ENCODE measurements at places on chromosomes 2 and 18. TPM values are rescaled to one million over a fixed set of nuclear protein-coding genes. Genes with fewer than 3 reads are reported as not detected.

The CACNB4 gene
- not detected for polyA plus RNA-seq

The APCDD1 gene
- not detected for polyA plus RNA-seq

The OLA1 gene
- 95.7 TPM for polyA plus RNA-seq

DNA sequence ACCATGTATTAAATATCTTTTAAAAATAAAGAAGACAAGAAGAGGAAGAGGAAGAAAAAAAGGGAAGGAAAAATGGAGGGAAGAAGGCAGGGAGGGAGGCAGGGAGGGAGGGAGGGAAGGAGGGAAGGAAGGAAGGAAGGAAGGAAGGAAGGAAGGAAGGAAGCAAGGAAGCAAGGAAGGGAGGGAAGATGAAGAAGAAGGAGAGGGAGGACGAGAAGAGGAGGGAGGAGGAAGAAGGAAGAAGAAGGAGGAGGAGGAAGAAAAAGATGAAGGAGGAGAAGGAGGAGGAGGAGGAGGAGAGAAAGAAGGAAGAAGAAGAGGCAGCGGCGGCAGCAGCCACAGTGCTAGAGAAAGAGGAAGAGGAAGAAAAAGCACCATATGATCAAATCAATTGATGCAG lies 189.6 kb downstream of the EXOC6B start:
- H3K36me3 ChIP-seq = no peaks in the 10 kb centered on the region
- no peaks in the 10 kb centered on the region for H3K27me3 ChIP-seq
- no peak overlapping the region for H3K27ac ChIP-seq
- H3K4me1 ChIP-seq = no peaks in the 10 kb centered on the region
- no peak for DNase-seq

DNA sequence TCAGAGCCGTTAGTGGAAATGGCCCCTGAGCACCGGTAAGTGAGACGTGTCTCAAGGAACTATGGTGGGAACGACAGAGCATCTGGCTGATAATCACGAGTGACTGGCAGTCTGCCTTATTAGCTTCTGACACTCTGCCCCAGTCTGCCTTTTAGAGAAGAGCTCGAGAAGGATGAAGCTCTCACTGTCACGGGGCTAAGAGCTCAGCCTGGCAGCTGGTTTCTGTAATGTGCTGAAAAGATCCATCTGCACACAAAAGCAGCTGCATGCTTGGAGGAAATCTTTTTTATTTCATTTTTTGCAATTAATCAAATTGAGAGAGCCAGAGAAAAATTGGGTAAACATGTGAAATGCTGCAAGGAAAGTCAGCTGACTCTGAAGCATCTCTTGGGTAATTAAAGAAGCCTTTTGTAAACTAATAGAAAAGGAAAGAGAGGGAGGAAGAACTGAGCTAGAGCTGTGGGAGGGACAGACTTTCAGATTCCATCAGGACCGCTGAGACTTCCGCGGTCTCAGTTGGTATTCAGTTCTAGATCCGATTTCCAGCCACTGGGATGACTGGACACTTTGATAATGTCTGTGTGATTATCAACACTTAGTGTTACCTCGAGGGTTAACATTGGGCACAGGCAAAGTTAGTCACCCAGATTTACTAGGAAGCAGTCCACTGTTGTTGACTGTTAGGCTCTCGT lies 24.4 kb downstream of the MBP start:
- peak overlapping the region; percentile 76 for H3K4me3 ChIP-seq
- H3K36me3 ChIP-seq = peaks cover 53% of the 10 kb centered on the region
- H3K4me1 ChIP-seq = peaks cover 99% of the 10 kb centered on the region
- peaks cover 34% of the 10 kb centered on the region for H3K27me3 ChIP-seq

DNA sequence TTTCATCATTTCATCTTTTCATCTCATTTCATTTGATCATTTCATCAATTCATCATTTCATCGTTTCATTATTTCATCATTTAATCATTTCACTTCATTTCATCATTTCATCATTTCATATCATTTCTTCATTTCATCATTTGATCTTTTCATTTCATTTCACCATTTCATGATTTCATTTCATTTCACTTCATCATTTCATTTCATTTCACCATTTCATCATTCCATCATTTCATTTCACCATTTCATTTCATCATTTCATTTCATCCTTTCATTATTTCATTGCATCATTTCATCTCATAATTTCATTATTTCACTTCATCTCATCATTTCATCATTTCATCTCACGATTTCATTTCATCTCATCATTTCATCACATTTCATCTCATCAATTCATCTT lies 127.8 kb downstream of the ANKRD30BL start:
- no peaks in the 10 kb centered on the region for H3K36me3 ChIP-seq
- H3K27me3 ChIP-seq = peaks cover 5% of the 10 kb centered on the region
- no peaks in the 10 kb centered on the region for H3K4me1 ChIP-seq
- H3K4me3 ChIP-seq = no peak overlapping the region
- H3K27ac ChIP-seq = no peak overlapping the region

DNA sequence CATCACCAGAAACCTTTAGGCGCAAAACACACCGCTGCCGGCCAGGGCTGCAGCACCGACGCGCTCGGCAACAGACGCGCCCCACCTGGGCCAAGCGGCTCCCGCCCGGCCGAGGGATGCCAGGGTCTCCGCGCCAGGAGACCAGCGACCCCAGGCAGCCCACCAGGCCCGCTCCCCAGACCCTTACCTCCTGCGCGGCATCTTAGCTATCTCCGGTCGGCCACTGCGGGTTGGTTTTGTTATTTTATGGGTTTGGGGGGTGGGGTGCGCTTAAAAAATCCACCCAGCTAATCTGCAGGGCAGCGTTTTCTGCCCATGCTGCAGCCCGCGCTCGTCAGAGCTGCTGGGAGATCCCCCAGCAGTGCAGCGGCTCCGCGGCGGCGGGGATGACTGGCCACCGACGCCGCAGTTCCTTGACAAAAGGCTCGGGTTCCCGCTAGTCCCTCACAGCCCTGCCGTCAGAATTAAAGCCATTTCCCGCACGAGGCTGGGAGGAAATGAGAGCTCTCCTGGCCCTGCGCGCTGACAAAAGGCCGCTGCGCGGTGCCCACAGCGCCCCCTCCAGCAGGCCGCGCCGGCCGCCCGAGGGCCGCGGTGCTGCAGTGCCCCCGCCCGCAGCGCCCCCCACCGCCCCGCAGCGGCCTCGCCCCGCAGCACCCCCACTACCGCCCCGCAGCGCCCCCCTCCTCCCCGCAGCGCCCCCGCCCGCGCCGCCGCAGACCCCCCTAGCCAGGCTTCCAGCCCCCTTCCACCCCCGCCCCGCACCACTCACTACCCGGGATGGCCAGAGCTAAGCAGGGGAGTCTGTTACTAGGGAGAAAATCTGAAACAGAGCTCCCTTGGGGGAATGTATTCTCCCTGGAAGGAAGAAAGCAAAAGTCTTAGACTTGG lies at the start of gene ADD2:
Gene ADD2 (minus strand): TSS at position 502 of the 891 bp plus-strand sequence. CDS start 61,792 bp downstream, outside the sequence.
- no peak within 1 kb of the TSS for H3K27ac ChIP-seq
- no peaks in the 10 kb centered on the region for H3K36me3 ChIP-seq
- peak; percentile 22 for DNase-seq
- peaks cover 15% of the 10 kb centered on the region for H3K4me1 ChIP-seq
- peaks cover 20% of the 10 kb centered on the region for H3K27me3 ChIP-seq

GRCh38 chr2:134408791-134409190 lies 154.9 kb downstream of the MGAT5 start:
- no peak overlapping the region for H3K4me3 ChIP-seq
- H3K27me3 ChIP-seq = no peaks in the 10 kb centered on the region
- H3K36me3 ChIP-seq = peaks cover 22% of the 10 kb centered on the region
- H3K27ac ChIP-seq = no peak overlapping the region
- no peak for DNase-seq

- H3K36me3 ChIP-seq = no peaks in the 10 kb centered on the region
- H3K27me3 ChIP-seq = peaks cover 1% of the 10 kb centered on the region
- DNase-seq = no peak
- no peak overlapping the region for H3K4me3 ChIP-seq
- H3K4me1 ChIP-seq = no peaks in the 10 kb centered on the region
Measured at GRCh38 chr2:15684161-15685039, 92.7 kb downstream of the DDX1 start.

DNA sequence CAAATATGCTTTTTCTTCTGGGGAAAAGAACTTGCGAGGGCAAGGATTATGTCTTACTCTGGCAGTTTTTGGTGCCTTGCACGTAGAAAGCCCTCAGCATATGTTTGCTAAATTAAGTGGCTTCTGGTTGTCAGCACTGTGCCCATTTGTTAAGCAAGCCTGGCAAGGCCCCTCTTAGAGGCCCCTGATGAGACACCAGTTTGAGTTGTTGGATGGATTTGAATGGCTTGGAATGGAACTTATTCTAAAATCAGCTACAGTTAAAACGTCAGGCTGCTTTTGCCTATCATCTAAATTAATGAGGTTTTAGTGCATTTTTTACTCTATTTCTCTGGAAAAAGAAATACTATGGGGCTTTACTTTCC lies 28.2 kb downstream of the TMEM182 start:
- no peaks in the 10 kb centered on the region for H3K27me3 ChIP-seq
- DNase-seq = no peak
- peaks cover 7% of the 10 kb centered on the region for H3K4me1 ChIP-seq
- no peak overlapping the region for H3K4me3 ChIP-seq
- H3K27ac ChIP-seq = no peak overlapping the region
- H3K36me3 ChIP-seq = peaks cover 14% of the 10 kb centered on the region

DNA sequence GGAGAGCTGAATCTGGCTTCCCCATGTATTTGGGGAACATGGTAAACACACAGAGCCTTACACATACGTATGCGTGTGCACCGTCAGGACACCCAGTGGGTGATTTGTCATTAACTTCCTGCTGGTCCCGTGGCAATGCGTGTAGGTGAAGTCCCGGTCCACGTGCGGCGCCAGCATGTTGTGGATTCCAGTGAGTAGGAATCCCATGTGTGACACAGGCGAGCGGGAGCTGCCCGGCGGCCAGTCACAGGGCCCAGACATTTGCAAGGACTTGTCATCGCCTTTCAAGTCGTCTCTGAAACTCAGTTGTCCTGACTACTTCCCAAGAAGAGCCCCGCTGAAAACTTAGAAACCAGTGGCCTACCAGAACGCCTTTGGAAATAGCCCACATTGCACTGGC lies 102.0 kb downstream of the RNF144A start:
- no peaks in the 10 kb centered on the region for H3K27me3 ChIP-seq
- peaks cover 6% of the 10 kb centered on the region for H3K4me1 ChIP-seq
- no peak for DNase-seq

- no peaks in the 10 kb centered on the region for H3K27me3 ChIP-seq
- no peak overlapping the region for H3K27ac ChIP-seq
- no peak overlapping the region for H3K4me3 ChIP-seq
- peaks cover 6% of the 10 kb centered on the region for H3K36me3 ChIP-seq
- no peak for DNase-seq
Measured at GRCh38 chr2:39380525-39381150, 56.4 kb downstream of the MAP4K3 start.

Measured in immature natural killer cell (primary cell).